ENCODE measurements at places on chromosomes 2 and 18.
A peak's percentile ranks its signal among the peaks of the same experiment; 100 is the strongest.

- DNase-seq: no peak
These were observed 10.0 kb upstream of the DUSP19 start for GRCh38 chr2:183068561-183068960.

GRCh38 chr2:46874236-46874929, 41.2 kb downstream of the MCFD2 start:
- DNase-seq: no peak

- no peak for DNase-seq
These were observed 533.3 kb downstream of the SOCS6 start for GRCh38 chr18:70822117-70822516.

DNA sequence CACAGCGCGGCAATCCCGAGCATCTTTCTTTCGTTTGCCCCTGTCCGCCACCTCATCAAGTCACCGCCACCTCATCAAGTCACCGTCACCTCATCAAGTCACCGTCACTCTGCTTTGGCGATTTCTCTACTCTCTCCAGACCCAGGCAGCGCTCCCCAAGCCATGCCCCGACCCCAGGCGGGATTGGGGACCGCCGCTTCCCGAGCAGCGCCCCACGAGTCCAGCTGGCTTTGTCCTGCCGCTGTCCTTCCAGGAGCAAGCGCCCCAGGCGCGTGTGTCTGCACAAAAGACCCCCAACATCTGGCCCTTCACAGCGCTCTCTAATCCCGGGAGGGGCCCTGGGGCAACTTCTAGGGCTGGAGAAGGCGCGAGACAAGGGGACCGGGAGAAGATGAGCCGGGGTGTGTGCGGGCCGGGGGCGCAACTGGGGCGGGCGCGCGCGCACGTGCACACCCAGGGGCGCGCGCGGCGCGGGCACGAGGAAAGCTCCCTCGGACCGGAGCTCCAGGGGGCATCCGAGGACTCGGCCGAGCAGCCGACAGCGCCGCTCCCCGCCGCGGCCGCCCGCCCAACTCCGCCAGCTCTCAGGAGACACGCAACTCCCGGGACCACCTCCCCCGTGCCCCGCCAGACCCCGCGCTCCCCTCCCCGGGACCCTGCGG, 633 bp upstream of the RNF152 start:
- DNase-seq: peak; percentile 23

- no peak for DNase-seq
These were observed 41.7 kb downstream of the MALT1 start for GRCh38 chr18:58712930-58713329.

GRCh38 chr2:44707945-44708660, 233.4 kb upstream of the SIX3 start:
- no peak for DNase-seq

DNA sequence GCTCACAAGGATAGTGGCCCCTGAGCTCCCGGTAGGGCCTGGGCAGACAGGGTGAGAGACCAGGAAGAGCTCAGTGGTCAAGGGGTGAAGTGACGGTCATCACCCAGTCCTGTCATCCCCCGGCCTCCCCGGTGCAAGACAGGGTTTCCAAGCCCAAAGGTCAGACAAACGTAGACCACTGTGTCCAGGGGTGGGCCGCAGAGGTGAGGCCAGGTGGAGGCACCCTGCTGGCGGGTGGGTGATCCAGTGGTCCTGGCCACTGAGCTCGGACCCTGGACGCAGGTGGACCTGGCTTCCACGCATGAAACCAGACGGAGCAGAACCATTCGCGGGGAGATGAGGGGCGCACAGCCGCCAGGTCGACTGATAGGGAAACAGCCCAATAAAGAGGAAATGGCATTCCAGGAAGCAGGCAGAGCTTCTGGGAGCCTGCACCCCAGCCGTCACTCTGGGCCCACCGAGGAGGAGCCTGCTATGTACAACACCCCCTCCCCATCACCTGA, 14.4 kb upstream of the SNED1 start:
- DNase-seq: no peak

DNA sequence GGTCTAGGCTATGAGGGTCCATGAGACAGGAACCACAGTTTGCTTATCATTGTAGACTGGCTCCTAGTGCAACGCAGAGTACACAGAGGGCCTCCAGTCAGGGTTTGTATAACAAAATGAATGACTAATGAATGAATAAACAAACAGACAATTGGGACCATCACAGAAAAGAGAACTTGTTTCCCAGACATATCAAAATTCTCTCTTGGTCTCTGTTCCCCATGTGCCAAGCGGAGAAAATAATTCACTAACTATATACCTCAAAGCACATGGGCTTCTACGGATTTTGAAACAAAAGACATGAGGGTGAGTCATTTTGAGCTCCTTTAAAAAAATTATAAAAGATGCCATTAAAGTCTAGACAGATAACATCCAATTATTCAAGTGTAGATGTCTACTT, 28.0 kb downstream of the INO80C start:
- DNase-seq: no peak

GRCh38 chr2:233117811-233118647, 57.9 kb downstream of the INPP5D start:
- DNase-seq: no peak

DNA sequence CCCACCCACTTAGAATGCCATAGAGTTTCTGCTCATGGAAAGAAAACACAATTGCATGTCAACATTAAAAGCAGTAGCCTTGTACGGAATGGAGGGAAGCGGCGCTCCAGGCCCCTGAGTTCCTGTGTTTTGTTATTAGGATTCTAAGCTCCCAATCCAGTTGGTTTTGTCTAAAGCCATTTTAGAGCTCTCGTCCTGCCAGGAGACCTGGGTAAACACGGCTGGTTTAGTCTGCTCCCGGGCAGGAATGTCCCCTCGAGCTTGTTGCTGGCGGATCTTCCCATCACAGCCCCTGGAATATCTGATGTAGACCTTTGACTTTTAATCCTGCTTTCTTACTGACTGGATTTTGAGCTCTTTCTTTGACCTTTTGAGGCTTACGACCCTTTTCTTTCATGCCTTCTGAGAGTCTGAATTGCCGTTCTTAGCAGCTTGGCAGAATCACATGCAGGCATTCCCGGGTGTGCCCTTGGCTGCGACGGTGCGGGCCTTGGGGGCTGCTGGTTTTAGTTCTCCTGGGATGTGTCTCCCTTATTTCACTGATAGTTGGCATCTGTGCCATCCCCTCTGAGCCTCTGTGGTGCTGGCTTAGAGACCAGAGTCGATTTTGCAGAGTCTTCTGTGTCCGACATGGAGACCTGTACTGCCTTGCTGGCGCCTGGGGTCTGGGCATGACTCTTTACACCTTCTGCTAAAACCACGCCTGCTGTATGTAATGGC, 25.4 kb downstream of the GREB1 start:
- DNase-seq: no peak

GRCh38 chr2:57330447-57330846, 716.2 kb upstream of the VRK2 start:
- DNase-seq: no peak

- DNase-seq: no peak
These were observed 364.7 kb downstream of the XIRP2 start for GRCh38 chr2:167253025-167253424.

- DNase-seq: no peak
These were observed at the start of gene MTCL1 for GRCh38 chr18:8705238-8705960. MTCL1 (plus strand) TSS chr18:8705556; CDS start chr18:8705661, 105 bp downstream.

DNA sequence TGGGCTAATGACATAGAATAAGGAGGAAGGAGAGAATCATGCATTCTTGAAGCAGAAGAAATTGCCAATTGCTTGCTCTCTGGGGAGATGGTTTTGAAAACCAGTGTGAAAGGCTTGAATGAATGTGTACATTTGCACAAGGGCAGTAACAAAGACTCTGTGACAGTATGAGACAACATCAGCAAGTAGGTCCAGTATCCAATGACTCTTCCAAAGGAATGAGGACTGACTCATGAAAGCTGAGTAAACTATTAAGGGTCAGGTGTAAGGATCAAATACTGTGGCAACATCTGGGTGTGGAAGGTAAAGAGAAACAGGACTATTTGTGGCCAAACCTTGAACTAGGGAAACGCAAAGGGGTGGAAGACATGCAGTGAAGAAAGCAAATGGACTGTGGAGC, 886.0 kb upstream of the CHAC2 start:
- no peak for DNase-seq

GRCh38 chr2:235555371-235555770, 61.5 kb downstream of the AGAP1 start:
- DNase-seq: no peak

DNA sequence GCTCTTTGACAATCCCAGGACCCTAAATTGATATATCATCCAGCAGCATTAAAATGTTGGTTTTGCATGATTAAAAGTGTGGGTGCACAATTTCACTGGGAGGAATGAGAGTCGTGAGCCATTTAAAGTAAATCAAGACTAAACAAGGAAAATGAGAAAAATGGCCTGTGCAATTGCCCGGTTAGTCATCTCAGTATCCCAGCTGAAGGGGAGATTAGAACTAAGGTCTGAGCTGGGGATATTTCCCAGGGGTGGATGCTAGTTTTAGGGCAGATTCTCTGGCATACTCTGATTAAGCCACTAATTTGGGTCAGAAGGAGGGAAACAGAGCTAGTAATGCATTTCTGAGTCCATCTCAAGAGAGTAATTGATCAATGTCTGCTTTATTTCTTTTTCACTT, 177.2 kb downstream of the EN1 start:
- no peak for DNase-seq

DNA sequence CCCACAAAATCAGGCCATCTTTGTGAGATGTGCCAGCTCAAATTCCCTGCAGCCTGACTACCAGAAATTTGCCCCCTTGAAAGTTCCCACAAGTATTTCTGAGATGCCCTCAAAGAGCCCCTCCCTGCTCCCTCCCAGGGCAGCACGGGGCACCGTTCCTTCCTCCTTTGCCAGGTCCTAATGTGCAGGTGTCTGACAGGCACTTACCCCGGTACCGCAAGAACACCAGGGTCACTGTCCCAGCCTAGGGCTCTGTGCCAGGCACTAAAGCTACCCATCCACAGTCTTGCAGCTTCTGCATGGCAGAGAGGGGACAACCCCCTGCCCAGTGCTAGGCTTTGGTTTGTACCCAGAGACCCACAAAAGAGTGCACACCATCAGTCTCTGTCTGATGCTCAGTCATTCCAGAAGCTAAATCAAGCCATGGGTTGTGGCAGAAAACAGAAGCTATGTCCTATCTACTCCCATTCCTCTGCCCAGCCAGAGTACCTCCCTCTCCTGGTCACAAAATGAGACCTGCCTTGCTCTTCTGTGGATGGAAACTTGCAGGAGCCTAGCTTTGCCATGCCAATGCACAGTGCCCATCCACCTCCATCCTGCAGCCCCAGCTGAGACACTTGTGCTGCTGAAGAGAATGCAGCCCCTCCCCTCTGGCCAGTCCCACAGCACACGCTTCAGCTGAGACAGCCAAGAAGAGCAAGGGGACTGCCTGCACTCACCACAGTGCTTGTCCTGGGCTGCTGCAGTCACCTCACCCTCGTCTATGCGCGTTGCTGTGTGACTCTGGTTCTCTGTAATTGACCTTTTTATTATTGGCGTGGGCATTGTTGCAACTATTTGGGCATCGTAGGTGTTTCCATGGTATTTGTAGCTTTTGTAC, 48.7 kb downstream of the INPP5D start:
- no peak for DNase-seq

GRCh38 chr2:85356186-85356585, 1.6 kb downstream of the ELMOD3 start:
- DNase-seq: no peak

DNA sequence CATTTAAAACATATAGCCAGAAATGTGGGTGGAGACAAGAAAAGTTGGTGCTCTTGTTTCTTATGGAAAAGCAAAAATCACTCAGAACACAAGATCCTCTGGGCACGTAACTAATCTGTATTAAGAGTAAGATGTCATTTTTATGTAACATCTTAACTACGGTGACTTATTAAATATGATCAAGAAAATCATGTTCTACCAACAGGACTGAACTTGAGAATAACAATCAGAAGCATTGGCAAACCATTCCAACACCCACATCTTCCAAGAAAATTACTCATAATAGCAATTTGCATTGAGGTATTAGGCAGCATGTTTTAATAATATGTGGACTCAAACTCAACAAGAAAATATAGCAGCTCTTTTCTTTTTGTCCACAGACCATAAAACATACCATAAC, 21.6 kb downstream of the MAP2 start:
- no peak for DNase-seq

- no peak for DNase-seq
These were observed 1452.6 kb upstream of the ACVR2A start for GRCh38 chr2:146392186-146392585.

GRCh38 chr18:48573632-48574283, 34.9 kb downstream of the CTIF start:
- no peak for DNase-seq

- no peak for DNase-seq
These were observed 43.2 kb upstream of the SOS1 start for GRCh38 chr2:39164089-39164488.

- no peak for DNase-seq
These were observed 306.0 kb upstream of the COL3A1 start for GRCh38 chr2:188668017-188668680.

- no peak for DNase-seq
These were observed 9.4 kb downstream of the CRACDL start for GRCh38 chr2:98926601-98927000.

- DNase-seq: no peak
These were observed 88.1 kb downstream of the TNFRSF11A start for GRCh38 chr18:62413206-62413605.

GRCh38 chr2:60707750-60708371, 48.2 kb upstream of the PAPOLG start:
- no peak for DNase-seq

GRCh38 chr2:179765666-179766065, 95.7 kb downstream of the ZNF385B start:
- no peak for DNase-seq

DNA sequence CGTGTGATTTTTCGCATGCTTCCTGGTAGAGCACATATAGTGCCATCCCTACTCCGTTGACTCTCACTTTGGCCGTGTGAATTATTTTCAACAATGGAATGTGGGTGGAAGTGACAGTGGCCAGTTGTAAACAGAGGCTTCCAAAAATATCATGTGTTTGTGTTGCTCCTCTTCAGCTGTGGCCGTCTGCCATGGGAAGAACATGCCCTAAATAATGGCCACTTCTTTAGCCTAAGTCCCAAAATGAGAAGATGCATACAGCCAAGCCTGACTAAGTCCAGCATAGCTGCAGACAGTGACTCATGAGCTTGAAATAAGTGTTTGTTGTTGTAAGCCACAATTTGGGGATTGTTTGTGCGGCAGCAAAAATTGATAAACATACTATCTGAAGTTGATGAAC, 8.9 kb upstream of the GALNT1 start:
- no peak for DNase-seq

- no peak for DNase-seq
These were observed 120.4 kb upstream of the MSH6 start for GRCh38 chr2:47662552-47662951.

DNA sequence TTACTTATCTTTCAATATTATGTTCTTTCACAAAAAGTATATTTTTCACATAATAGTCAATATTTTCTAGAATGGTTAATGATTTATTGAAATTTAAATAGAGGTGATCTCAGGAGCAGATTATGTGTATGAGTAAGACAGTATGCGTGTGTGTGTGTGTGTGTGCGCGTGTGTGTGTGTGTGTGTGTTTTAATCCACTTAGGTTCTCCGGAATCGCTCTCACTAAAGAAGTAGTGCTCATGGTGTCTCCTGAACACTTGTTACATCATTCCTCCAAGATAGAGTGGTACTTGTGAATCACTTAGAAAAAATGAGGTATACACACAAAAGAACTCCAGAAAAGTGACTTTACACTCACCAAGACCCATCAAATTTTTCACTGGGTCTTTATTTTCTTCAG, 91.0 kb upstream of the KCNH7 start:
- DNase-seq: no peak

GRCh38 chr18:1053331-1054315, 149.0 kb downstream of the ADCYAP1 start:
- DNase-seq: no peak

GRCh38 chr18:36107477-36107876, 21.7 kb downstream of the SLC39A6 start:
- no peak for DNase-seq

Measured in CD4-positive, alpha-beta T cell treated with Interleukin-6 for 4 hours (primary cell).